ENCODE measurements at places on chromosomes 7 and 10. TPM values are rescaled to one million over a fixed set of nuclear protein-coding genes. Genes with fewer than 3 reads are reported as not detected.

FZD1 gene
- not detected for total RNA-seq

LIPF gene
- not detected for total RNA-seq

HGF gene
- total RNA-seq, result not detected

SHH gene
- not detected for total RNA-seq

All from activated CD8-positive, alpha-beta memory T cell treated with anti-CD3 and anti-CD28 coated beads, Interleukin-2, amount 10 ng/mL, durations not matched to agents 7 days and 5 days (primary cell).